ENCODE measurements at places on chromosomes 12 and 14. TPM values are rescaled to one million over a fixed set of nuclear protein-coding genes. Genes with fewer than 3 reads are reported as not detected.

The ABCC9 gene
- not detected for total RNA-seq

The PIWIL1 gene
- not detected for total RNA-seq

The SIRT4 gene
- 0.80 TPM for total RNA-seq

The TMPRSS12 gene
- not detected for total RNA-seq

The GPR162 gene
- 0.70 TPM for total RNA-seq

The TXNDC16 gene
- total RNA-seq, result 1.5 TPM

Data from A549 treated with RU486 at 1 μM for 4 hours (cell line).